ENCODE measurements at places on chromosomes 1 and 21. TPM values are rescaled to one million over a fixed set of nuclear protein-coding genes. Genes with fewer than 3 reads are reported as not detected.

The C1orf185 gene
- total RNA-seq = not detected

The VPS13D gene
- total RNA-seq = 69.4 TPM

The CASQ2 gene
- 0.92 TPM for total RNA-seq

The SLC26A9 gene
- total RNA-seq = 2.3 TPM

The GUCA2B gene
- total RNA-seq = not detected

The NHLH1 gene
- total RNA-seq = 0.08 TPM

The OVAAL gene
- total RNA-seq = not detected

The TNNT2 gene
- 3.9 TPM for total RNA-seq
